RCC 7860 (cell line): ENCODE measurements at places on chromosomes 3 and 15.

DNA sequence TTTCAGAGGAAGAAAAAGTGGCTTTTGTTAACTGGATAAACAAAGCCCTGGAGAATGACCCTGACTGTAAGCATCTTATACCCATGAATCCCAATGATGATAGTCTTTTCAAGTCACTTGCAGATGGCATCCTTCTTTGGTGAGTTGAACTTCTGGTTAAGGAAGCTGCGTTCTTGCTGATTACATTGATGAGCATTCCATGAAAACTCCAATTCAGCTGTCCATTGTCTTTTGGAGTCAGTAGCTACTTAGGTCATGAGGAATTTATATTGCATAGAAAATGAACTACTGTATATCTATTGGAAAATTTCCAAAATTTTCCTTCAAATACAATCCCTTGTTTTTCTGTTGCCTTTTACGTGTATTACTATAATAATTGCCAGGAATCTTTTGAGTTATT, 47.7 kb upstream of the TRPC1 start:
- DNase-seq: no peak

DNA sequence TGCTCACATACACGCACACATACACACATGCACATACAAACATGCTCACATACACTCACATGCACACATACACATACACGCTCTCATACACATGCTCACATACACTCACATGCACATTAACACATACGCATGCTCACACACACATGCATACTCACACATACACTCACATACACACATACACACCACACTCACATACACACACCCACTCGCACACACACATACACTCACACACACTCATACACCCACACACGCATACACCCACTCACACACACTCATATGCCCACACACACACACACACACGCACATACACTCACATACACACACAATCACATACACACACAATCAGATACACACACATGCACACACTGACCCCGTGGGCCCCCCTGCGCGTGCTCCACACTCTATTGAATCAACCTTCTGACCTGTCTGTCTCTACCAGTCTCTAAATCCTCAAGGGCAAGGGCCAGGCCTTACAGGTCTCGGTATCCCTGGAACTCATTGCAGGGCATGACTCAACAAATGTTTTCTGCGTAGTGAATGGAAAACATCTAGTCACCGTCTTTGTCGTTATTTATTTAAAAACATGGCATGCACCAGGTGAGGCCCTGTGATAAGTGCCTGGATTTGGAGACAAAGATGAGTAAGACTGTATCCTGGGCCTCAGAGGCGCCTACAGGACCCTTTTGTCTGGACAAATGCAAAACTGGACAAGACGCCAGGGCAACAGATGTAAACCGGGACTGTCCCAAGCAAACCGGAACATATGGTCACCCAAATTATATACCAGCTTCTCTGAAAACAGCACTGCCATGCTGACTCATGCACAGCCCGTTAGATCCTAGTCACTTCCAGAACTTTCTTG, 41.8 kb downstream of the GRK7 start:
- no peak for DNase-seq

DNA sequence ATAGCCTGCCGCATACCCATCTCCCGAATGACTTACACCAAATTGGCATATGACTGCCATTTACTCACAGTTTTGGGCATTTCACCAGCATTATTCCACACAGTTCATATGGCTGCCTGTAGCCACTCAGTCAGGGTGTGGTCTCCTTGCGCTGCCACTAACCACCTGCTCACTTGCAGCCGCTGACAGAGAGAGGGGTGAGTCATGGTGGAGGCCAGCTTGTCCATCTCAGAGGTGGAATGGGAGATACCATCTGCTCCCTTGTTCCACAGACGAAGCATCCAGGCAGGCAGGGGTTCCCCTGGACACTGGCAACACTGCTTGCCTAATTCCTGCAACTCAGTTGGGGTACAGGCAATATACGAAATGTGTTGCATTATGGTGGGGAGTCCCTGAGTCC, 15.6 kb downstream of the CCRL2 start:
- peak; percentile 6 for DNase-seq

GRCh38 chr3:142896201-142896755, 7.4 kb upstream of the PCOLCE2 start:
- DNase-seq: peak; percentile 82

DNA sequence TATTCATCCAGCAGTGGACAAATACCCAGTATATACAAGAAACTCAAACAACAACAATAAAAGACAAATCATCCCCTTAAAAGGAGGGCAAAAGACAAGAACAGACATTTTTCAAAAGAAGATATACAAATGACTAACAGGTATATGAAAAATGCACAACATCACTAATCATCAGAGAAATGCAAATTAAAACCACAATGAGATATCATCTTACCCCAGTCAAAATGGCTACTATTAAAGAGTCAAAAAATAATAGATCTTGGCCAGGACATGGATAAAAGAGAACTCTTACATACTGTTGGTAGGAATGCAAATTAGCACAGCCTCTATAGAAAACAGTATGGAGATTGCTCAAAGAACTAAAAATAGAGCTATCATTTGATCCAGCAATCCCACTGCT, 16.9 kb downstream of the DHX36 start:
- no peak for DNase-seq

- DNase-seq: no peak
Observed at GRCh38 chr3:71033681-71034220, 549.8 kb downstream of the FOXP1 start.

DNA sequence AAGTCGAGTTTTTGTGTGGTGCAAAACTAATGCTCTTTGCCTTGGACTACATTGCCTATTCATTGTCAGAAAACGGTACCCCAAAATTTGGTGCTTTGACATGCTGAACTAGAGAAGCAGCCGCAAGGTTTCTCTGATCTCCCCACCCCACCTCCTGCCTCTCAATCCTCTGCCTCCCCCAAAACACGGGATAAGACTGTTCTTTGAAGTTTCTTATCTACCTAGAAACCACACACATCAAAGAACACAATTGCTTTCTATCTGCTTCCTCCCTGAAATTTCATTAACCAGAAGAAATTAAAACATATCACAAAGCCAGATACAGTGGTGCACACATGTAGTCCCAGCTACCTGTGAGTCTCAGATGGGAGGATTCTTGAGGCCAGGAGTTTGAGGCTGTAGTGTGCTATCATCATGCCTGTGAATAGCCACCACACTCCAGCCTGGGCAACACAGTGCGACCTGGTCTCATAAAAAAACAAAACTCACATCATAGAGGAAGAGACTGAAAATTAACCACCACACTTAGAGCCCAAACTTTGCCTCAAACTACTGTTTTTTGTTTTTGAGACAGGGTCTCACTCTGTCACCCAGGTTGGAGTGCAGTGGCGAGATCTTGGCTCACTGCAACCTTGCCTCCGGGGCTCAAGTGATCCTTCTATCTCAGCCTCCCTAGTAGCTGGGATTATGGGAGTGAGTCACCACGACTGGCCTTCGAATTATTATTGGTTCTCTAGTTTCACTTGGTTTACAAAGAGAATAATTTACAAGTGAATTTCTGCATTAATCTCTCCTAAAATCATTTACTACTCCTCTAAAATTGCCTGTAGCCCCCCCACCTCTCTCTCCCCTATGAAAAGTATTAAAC, 2.7 kb upstream of the PCNP start:
- DNase-seq: no peak

- DNase-seq: no peak
Observed at GRCh38 chr15:34598799-34599585, 15.5 kb upstream of the GOLGA8B start.

- DNase-seq: no peak
Observed at GRCh38 chr3:105853801-105854432, 14.9 kb downstream of the CBLB start.

DNA sequence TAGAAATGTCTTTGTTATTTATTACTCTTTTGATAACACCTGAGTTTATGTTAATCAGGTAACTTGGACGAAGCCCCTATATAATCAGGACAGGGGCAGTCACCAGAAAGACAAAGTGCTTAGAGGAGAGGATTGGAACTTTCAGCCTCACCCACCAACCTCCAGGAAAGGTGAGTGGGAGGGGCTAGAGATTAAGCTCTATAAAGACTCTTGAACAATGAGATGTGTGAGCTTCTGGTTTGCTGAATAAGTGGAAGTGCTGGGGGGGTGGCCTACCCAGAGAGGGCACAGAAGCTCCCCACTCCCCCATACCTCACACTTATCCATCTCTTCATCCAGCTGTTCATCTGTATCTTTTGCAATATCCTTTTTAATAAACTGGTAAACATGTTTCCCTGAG, 73.9 kb downstream of the TTBK2 start:
- no peak for DNase-seq

GRCh38 chr15:25056484-25057425, 102.0 kb downstream of the SNRPN start:
- no peak for DNase-seq

DNA sequence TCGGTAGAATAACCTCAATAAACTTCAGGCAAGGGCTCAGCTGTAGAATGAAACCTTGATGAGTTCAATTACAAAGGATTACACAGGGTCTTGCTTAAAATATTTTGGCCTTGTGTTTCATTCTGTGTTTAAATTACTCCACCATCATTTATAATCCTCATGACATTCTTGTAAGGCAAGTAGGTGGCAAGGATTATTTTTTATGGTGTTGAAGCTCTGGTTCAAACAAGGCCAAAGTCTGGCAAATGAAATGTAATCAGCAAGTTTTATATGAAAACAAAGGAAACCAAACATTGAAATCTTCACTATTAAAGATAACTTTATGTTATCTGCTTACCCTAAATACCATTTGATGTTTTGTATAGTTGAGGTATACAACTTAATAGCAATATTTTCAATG, 221.3 kb upstream of the HES1 start:
- no peak for DNase-seq

DNA sequence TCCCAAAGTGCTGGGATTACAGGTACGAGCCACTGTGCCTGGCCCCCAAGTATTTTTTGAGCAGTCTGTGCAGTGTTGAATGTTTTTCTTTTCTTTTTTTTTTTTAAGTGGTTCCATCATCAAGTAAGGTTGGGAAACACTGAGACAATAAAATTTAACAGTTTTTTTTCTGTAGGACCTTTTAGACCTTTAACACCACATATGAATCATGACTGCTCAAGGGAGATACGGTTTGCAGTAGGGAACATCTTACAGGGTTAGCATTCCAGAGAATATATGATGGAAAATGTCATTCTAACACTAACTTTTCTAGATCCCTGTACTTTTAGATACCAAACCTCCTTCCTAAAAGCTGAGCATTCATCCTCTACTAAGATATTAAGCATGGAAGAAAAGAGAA, 41.7 kb downstream of the SNX4 start:
- DNase-seq: no peak

DNA sequence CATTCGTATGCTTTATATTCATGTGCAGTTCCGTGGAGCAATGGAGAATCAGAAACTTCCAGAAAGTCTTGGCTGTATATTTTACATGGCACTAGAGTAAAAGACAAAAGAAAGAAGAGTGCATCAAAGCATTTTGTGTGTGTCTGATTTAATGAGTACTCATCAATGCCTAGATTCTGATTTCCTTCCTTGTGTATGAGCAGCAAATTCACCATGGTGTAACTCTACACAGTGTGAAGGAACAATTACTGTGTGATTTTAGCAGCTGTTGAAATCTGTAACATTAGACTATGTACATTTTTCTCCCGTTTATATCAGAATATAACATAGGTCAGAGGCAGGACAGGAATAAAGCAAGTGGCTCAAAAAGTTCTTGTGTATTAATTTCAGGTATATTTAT, 102.0 kb upstream of the TSC22D2 start:
- no peak for DNase-seq

DNA sequence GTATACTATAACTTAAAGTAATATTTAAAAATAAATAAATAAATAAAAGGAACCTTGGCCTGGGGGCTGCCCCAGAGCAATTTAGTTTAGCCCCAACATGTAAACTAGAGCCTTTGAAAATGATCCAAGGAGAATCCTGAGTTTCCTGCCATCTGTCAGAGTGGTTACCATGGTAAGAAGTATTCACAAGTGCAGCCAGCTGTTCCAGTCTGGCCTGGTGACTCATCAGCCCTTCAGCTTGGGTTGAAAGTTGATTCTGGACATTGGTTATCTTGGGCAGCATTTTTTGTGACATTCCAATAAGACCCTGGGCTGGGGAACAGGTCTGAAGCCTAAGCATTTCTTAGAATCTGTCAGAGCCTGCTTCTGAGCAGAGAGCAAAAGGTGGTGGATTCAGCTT, 72.7 kb upstream of the LRTM1 start:
- peak; percentile 73 for DNase-seq

DNA sequence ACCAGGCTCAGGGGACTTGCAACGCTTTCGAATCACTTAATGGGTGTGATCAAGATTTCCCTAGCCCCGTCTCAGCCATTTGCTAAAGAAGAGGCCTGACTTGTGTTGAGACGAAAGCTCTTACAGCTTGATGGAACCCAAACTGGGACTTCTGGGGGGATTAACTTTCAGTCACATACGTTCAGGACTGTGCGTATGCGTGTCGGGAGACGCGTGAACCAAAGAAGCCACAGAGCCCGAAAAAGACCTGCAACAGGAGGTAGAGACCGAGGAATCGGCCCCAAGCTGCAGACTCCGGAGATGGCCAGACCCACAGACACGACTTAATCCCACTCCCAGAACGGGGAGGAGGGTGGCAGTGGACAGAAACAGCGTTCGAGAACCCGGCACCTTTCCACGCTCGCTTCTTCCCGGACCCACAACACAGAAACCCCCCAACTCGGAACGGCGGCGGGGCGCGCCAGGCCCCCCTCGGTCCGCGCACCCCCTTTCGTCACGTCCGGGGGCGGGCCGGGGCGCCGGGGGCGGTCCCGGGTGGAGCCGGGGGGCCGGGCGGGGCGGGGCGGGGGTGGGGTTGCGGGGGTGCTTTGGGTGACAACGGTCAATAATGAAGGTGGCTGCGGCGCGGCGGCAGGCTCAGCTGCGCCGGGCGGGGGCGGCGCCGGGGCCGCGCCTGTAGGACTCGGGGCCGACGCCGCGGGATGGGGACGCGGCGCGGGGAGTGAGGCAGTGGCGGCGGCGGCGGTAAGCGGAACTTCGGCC, at the start of gene ATP11B:
ATP11B (plus strand) TSS at position 604 of the 762 bp plus-strand sequence. CDS start 256 bp downstream, outside the sequence.
- DNase-seq: peak; percentile 53

DNA sequence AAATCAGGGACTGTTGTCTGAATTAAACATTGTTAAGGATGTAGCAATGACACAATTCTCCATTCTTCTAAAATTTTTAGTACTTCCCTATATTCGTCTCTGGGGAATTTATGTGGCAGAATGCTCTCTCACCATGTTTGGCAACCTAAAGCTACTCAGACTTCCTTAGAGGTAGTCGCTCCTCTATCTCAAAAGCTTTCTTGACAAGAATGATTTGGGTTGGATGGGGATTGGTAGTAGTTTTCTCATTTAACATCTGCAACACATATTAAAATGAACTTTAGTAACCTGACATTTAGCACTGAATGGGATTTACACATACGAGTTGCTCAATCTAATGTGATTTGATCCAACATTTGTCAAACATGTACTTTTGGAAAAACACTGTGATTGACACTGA, 233.3 kb downstream of the RBMS3 start:
- no peak for DNase-seq

DNA sequence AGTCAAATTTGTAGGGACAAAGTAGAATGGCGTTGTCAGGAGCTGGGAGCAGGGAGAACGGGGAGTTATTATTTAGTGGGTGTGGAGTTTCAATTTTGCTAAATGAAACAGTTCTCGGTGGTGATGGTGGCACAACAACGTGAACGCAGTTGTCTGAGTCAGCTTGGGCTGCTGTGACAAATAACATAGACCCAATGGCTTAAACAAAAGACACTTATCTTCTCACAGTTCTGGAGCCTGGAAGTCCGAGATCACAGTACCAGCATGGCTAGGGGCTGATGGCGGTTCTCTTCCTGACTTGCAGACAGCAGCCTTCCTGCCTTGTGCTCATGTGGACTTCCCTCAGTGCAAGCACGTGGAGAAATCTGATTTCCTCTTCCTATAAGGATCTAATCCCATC, 90.2 kb downstream of the CHSY1 start:
- no peak for DNase-seq

- no peak for DNase-seq
Observed at GRCh38 chr3:97896547-97896946, 74.7 kb downstream of the CRYBG3 start.
